Stimulated activated CD8-positive, alpha-beta memory T cell treated with anti-CD3 and anti-CD28 coated beads, Interleukin-2, amount 100 ng/mL, for 48 hours (primary cell): ENCODE measurements at places on chromosomes 6 and 20.
A peak's percentile ranks its signal among the peaks of the same experiment; 100 is the strongest.

DNA sequence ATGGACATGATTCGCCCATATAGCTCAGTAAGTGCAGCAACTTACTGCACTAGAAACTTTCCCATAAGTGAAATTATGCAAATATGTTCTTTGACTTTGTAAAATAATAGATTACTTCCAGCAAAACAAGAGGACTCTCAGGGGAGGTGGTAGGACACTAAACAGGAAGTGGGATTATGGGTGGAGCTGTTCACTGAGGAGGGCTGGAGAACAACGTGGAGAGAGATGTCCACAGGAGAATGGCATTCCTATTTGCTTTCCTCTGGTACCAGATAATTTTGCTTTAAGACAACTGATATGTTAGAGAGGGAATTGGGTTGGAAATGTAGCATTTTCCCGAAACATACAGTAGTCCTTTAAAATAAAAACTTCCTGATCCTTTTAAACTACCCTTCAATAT lies 3.7 kb downstream of the TPD52L1 start:
- DNase-seq: no peak

DNA sequence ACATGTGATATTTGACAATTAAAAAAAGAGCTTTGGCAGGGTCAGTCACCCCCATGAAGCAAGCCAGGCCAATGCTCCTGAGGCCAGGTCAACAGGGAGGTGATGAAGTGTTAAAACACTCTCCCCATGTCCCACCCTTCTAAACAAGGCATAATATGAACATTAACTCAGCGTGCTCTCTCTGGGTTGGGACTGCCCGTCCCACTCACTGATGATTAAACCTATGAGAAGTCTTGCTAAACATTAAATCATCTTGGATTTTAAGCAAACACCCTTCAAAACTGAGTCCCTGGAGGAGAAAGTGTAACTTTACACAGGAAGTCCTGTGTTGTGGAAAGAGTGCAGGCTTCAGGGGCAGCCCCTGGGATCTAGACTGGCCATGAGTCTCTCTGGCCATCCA lies 558.5 kb downstream of the CD83 start:
- DNase-seq: no peak

DNA sequence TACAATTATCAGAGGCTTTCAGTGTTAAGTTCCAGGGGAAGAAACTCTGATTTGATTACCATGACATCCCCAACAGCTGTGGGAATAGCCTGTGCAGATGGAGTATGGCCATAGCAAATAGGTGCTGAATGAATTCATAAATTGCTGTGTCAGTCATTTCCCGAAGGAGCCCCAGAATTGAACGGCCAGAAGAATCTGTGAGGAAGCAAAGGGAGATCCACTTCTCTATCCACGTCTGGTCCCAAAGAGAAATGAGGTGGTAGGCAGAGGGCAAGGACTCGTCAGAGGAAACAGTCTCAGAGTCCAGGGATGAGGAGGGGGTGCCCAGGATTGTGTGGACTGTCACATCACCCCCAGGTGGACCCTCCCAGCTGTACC lies 3.1 kb upstream of the TAF8 start:
- no peak for DNase-seq

DNA sequence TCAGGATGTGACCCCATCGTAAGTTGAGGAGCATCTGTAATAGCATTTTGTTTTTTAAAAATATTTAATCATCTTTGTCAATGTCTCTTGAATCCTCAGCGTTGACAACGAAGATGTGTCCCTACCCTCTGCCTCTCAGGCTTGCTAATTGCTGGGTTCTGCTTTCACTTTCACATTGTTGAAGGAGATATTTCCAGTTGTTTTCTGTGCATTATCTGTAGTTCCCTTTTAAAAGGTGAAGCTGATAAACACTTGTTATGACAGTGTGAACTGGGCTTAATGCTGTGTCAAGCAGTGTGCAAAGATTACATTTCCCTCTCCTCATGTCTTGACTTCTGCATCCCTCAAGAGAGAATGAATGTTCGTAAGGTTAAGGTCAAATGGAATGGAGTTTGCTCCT lies 54.9 kb downstream of the CSE1L start:
- DNase-seq: no peak

- no peak for DNase-seq
These were observed 12.4 kb downstream of the ELMO2 start for GRCh38 chr20:46393967-46394366.

DNA sequence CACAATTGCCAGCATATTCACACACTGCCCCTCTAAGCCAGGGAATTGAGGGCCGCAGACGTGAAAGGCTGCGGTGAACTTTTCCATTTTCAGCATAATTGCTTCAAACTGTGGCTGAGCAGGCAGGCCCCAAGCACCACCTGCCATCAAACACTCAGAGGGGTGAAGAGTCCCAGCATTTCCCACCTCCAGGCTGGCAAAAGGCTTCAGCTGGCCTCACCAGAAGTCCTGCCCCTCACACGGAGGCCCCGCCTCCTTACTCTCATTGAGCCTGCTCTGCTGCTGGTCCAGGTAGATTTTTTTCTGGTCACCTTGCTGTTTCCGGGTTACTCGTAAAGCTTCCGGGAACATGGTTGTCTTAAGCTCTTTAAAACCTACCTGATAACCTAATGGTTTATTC lies 52.0 kb upstream of the PRELID3B start:
- DNase-seq: no peak

GRCh38 chr20:62010551-62011402 lies 54.9 kb downstream of the TAF4 start:
- peak; percentile 23 for DNase-seq

DNA sequence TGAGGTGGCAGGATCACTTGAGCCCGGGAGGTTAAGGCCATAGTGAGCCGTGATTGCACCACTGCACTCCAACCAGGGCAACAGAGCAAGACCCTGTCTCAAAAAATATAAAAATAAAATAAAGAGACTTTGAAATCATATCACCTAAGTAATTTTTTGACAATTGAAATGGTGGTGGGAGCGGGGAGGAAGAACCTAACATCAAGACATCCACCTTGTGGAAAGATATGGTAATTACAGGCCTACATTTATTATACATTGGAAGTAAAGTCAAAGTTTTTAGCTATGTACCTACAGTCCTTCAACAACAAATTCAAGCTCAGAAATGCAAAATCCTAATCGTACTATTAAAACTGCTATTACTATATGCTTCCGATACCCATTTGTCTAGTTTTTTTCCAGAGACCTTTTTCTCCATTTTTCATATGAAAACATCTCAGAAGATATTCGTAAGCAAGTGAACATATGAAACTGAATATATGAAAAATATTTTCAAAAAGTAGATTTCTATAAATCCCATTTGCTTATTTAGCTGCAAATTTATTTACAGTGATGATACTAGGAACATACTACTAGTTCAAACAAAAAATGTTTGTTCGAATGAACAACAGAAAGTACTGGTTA lies 83.3 kb downstream of the SYCP2 start:
- DNase-seq: no peak

GRCh38 chr6:166556863-166557322 lies 29.6 kb downstream of the RAMACL start:
- DNase-seq: no peak

- no peak for DNase-seq
These were observed 23.6 kb upstream of the HIVEP2 start for GRCh38 chr6:142968601-142969000.

- no peak for DNase-seq
These were observed 8.4 kb upstream of the RIN2 start for GRCh38 chr20:19749618-19750071.

- no peak for DNase-seq
These were observed 52.9 kb upstream of the TAB2 start for GRCh38 chr6:149264629-149265028.

- no peak for DNase-seq
These were observed 60.8 kb downstream of the MOCS1 start for GRCh38 chr6:39873439-39873838.

GRCh38 chr6:57198926-57199636 lies 23.0 kb downstream of the RAB23 start:
- no peak for DNase-seq
